ENCODE measurements at places on chromosomes 3 and 15.

- DNase-seq: no peak
Observed at GRCh38 chr3:36738702-36739101, 25.7 kb downstream of the DCLK3 start.

DNA sequence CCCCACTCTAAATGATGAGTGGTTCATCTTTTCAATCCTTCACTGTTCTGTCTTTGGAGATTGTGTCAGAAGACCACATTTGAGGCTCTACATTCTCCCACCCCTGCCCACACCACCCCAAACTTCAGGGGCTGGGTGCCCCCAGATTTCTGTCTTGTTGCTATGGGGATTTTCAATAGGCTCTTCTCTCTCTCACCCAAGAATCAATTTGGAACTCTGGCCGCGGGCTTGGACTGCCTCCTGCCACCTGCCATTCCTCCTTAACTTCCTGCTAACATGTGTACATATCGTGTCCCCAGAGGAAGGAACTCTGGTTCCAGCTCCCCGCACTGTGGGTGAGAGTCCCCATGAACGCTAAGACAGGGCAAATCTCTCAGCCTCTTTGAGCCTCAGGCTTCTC lies 67.4 kb upstream of the LARS2 start:
- DNase-seq: no peak

- DNase-seq: no peak
Observed at GRCh38 chr3:2354702-2355101, 256.0 kb downstream of the CNTN4 start.

DNA sequence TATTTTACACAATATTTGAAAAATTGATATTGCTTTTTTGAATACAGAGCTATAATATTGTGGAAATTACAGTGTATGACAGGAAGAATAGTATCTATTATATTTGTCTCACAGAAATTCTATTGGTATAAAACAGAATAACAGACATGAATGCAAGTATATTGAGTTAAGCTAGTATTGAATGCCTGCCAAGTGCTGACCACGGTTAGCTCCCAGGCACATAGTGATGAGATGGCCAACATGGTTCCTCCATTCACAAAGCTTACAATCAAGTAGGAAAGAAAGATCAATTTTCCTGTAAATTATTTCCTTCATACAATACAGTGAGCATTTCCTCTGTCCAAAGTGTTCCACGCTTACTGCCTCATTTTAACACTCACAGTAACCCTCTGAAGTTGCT lies 67.6 kb downstream of the TP63 start:
- no peak for DNase-seq

GRCh38 chr3:161104561-161105551 lies at the start of gene B3GALNT1:
Gene B3GALNT1 (minus strand): TSS chr3:161105349. CDS start chr3:161086754, 18,595 bp downstream.
- peak; percentile 55 for DNase-seq

GRCh38 chr3:127799476-127800222 lies 22.7 kb downstream of the MGLL start:
- no peak for DNase-seq

- no peak for DNase-seq
Observed at GRCh38 chr15:42171795-42172194, 15.4 kb upstream of the PLA2G4F start.

DNA sequence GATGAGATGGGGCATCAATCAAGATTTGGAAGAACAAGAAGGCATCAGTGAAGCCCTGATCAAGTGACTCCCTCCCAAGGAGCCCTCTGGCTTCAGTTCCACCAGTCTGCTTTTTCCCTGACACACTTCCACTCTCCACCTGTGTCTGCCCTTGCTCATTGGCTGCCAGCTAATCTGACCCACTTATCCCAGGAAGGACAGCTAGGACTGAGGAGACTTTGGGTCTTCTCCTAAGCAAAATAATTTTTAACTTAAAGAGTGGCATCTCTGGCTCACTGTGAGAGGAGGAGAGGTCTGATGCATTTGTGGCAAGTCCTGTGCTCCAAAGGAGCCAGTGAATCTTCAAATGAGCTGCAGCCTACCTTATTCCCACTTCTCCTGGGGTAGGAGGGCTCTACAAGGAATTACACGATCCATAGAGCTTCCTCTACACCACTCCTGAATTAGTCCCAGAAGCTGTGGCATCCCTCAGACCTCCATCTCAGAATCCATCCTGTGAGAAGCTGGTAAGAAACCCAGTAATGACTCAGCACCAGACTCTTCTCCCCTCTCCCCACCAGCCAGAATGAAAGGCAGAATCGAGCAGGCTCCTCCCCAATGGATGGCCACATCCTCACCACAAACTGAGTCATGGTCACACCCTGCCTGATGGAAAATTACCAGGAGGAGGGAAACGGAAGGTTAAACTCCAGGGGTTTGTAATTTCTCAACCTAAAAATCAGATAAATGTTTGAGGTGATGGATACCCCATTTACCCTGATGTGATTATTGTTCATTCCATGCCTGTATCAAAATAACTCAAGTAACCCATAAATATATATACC lies 6.3 kb upstream of the PKM start:
- DNase-seq: peak; percentile 81

GRCh38 chr3:14430053-14430452 lies 27.6 kb downstream of the SLC6A6 start:
- no peak for DNase-seq

DNA sequence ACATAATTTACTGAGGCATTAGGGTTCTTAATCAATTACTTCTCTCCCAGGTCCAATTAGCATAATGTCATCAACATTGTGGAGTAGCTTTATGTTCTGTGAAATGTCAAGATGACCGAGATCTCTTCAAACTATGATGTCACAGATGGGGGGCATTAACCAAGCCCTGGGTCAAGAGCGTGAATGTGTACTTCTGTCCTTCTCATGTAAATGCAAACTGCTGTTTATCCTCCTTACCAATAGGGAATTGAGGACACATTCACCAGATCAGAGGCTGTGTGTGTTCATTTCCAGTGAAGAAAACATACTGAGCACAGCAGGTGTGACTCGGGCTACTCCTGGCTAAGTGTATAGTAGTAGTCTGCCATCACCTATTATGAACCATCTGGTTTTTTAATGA lies 177.9 kb downstream of the MINAR1 start:
- DNase-seq: no peak

GRCh38 chr15:68277131-68277602 lies 378 bp upstream of the FEM1B start:
- DNase-seq: no peak

- DNase-seq: no peak
Observed at GRCh38 chr3:147904421-147904820, 495.3 kb downstream of the ZIC1 start.

- no peak for DNase-seq
Observed at GRCh38 chr15:65087411-65087810, 10.9 kb downstream of the KBTBD13 start.

GRCh38 chr3:36933540-36934296 lies 11.1 kb downstream of the TRANK1 start:
- no peak for DNase-seq

DNA sequence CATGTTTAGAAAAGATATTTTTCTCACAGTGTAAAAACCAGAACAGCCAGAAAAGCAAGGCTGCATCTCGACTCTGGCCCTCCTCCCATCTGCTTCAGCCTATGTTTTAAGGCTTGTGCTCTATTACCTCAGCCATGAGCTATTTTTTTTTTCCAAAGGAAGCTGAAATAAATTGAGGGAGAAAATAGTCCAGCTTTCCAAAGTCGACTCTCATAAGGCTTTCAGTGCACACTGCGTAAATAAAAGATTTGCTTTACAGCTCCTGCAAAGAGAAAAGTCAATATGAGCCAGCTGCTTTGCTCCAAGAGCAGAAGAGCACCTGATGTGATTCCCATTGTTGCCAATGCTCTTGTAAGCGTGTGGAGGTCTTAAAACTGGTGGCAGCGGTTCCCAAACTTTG lies 26.7 kb downstream of the SCG3 start:
- no peak for DNase-seq

GRCh38 chr15:55824857-55825613 lies 82.1 kb upstream of the PRTG start:
- no peak for DNase-seq

DNA sequence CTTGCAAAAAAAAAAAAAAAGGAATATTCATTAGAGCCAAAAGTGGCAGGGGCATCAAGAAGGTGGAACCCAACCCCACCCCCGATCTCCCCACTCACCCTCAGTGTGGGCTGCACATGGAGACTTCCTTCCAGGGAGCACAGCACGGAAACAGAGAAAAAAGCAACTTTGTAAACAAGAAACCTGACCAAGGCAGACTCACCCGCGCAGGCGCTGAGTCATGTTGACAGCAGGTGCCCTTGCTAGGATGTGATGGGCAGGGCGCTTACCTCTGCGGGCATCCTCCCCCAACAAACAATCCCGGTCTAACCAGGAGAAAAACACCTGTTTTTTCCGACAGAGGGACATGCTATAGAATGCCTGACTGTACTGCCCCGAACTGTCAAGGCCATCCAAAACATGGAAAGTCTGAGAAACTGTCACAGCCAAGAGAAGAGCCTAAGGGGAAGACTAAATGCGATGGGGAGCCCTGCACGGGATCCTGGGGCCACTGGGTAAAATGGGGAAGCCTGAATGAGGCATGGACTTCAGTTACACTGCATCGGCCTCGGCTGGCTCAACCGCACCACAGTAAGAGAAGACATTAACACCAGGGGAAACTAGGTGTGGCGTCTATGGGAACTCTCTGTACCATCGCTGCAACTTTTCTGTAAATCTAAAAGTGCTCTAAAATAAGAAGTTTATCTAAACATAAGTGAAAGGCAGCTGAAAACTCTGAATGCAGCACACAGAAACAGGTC lies 66.7 kb upstream of the GATA2 start:
- DNase-seq: no peak

DNA sequence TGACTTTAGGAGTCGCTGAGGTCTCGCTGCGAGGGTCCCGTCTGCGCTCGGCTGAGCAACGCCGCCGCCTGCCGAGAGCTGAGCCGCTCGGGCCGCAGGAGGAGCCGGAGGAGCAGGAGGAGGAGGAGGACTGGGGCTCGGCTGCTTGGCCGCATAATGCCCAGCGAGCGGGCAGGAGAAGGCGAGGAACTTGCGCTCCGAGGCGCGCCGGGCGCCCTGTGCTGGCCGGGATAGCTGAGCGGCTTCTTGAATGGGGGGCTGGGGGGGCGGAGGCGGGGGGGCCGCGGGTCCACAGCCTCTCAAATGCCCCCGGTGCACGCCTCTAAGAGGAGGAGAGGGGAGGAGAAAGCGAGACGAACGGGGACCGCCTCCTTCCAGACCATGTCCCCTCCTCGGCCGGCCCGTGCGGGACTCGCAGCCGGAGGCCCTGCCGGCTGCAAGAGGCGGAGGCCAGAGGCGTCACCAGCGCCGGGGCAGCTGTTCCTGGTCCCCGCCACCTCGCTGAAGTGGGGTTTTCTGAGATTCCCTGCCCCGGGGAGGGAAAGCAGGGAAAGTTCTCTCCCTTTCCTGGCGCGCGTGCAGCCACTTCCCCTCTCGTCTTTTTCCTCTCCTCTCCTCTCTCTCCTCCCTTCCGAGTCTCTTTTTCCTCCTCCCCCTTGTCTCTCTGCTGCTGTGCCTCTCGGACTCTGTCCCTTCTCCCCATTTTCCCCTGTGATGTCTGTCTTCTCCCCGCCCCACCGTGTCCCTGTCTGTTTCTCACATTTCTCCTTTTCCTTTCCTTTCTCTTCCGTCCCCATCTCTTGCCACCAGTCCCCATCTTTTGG lies at the start of gene ADAMTS9:
Gene ADAMTS9 (minus strand): TSS at position 220 of the 824 bp plus-strand sequence. CDS start 343 bp downstream, outside the sequence.
- peak; percentile 3 for DNase-seq

DNA sequence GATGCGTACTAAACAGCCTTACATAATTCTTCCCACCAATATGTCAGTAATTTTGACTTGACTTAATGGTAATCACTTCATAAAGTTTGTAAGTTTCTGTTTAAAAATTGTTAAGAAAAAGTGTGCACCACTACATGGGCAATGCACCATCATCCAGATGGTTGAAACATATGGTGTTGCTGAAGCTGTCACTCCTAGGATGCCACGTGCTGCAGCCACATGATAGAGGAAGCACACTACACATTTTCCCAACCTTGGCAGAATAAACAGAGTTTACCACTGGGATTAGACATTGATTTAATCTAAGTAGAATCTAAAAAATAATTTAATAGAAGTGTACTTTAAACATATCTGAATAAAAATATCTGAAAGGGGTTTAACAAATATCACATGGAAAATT lies 1209.9 kb downstream of the NSUN3 start:
- no peak for DNase-seq

- DNase-seq: peak; percentile 70
Observed at GRCh38 chr3:186534113-186534669, 10.0 kb downstream of the CRYGS start.

DNA sequence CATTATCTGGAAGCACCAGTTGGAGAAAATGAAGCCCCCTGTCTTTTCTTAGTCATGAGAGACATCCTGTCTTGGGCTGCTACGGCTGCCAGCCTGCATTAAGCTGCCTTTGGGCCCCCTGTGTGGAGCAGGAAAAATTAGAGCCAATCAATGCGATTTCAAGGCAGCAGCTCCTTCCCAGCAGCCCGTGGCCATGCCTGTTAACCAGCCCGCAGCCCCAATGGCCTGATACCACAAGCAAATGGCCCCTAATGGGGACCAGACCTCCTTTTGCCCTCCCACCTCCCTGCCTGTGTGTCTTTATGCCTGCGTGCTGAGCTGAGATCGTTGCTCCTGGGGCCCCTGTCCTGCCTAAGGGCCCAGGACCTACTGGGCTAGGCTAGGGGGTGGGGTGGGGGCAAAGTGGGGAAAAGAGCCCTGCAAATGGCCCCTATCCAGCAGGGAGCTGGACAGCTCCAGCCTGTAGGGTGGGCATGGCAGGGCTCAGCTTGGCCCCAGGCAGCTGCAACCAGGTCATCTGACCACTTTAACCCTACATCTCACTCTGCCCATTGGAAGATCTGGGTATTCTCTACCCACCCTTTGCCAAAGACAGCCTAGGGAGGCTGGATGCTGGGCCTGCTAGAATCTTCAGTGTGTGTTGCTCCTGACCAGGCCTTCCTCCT lies 53.8 kb upstream of the MRPS22 start:
- no peak for DNase-seq

GRCh38 chr3:124277144-124277890 lies 285.4 kb upstream of the ROPN1 start:
- no peak for DNase-seq
